ENCODE measurements at places on chromosomes 1 and 21.

GRCh38 chr1:169001353-169001752 lies 105.1 kb upstream of the ATP1B1 start:
- no peak for DNase-seq

- no peak for DNase-seq
Observed at GRCh38 chr1:234841710-234842231, 231.8 kb upstream of the IRF2BP2 start.

GRCh38 chr1:38817267-38818174 lies 42.1 kb downstream of the RRAGC start:
- no peak for DNase-seq

GRCh38 chr1:4847711-4848110 lies 193.3 kb downstream of the AJAP1 start:
- DNase-seq, result no peak

DNA sequence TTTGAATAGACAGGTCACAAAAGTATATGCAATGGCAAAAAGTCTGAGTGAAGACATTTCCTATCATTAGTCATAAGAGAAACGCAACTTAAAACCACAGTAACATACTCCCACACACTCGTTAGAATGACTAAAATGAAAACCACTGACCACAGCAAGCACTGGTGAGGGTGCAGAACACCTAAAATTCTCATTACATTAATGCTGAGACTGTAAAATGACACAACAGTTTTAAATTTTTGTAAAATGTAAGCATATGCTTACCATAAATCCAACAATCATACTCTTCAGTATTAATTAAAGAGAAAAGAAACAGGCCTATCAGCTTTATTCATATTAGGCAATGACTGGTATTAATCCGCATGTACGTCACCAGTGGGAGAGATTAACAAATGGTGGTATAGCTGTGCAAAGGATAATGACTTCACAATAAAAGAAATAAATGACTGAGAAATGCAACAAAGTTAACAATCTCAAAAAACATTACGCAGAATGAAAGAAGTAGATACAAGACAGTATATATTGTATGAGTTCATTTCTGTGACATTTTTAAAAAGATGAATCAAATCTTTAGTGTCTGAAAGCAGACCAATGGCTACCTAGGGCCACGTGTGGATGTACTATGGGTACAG lies 253.5 kb downstream of the AKT3 start:
- DNase-seq, result no peak

DNA sequence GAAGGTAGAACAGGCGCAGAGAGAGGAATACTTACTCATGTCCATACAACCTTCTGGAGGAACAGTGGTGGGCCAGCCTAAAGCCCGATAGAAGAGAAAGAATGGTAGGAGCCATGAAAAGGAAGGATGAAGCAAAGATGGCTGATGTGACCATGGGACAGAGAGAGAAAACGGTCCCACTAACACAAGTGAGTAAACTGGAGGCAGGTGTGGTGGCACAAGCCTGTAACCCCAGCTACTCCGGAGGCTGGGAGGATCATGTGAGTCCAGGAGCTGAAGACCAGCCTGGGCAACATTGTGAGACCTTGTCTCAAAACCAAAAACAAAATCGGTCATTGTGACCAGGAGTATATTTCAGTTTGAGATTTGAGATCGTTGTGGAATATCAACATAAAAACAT lies 49.4 kb downstream of the C1orf198 start:
- no peak for DNase-seq

- DNase-seq, result no peak
Observed at GRCh38 chr1:231921646-231922345, 295.2 kb downstream of the DISC1 start.

DNA sequence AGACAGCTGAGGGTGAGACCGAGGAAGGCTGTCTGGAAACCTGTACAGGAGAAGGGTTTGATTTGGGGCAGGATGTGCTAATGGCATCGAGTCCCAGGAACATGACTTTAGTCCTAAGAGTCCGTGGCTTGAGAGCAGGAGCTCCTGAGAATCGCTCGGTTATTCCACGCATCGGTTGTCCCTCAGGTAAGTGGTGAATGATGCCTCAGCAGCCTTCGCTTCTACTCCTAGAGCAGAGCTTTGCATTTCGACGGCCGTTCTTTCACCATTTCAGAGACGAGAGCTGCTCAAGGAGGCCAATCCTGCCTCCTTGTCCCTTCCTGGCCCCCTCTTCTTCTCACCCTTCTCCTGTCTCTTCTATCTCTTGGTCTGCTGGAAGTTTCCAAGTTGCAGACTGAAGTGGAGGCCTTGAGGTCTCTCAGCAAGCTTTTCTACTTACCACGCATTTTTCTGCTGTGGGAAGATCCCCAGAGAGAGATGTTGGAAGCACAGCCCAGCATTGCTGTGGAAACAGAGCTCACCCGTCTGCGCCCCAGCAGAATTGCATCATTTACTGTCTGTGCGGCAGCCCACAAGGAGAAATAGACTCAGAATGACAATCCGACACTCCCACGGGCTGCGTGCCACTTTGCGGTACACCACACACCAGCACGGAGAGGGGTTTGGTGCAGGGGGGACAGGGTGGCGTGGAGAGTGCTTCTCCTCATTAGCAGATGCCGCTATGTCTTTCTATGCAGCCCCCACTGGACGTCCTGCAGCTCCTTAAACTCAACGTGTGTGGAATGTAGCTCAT lies 270.7 kb upstream of the C1orf174 start:
- no peak for DNase-seq

DNA sequence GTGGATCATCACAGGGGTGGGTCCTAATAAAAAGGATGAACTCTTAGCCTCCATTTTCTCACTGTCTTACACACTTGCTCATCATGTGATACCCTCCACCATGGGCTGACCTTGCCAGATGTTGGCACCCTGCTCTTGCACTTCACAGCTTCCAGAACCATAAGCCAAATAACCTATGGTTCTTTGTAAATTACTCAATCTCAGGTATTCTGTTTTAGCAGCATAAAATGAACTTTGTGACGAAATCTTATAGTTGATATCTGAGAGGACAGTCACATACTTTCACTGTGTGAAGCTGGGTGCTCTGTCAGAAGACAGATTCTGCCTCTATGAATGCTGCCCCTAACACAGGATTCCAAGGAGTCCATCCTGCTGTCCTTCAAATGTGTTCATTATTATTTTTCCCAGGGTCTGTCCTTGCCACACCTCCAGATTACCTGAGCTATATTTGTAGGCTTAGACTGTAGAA lies 13.8 kb downstream of the DUSP10 start:
- no peak for DNase-seq

DNA sequence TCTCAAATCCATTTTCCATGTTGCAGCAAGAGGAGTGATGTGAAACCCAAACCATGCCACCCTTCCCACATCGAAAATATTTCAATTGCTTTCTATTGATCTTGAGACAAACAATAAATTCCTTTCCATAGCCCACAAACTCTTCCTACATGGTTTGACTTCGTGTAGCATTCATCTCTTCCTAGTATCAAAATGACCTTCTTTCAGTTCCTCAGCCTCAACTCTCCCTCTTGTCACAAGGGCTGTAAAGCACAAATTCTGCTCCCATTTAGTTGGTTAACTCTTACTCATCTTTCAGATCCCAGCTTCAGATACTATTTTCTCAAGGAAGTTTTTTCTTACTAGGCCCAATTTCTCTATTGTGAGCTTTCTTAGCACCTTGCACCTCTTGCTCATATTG lies 99.0 kb downstream of the ZNF281 start:
- no peak for DNase-seq
